Stimulated activated CD4-positive, alpha-beta T cell treated with anti-CD3 and anti-CD28 coated beads, Interleukin-1b, Interleukin-23, amount 100 ng/mL, for 1 hour (primary cell): ENCODE measurements at places on chromosomes 4 and X.

- no peak for DNase-seq
Measured at GRCh38 chrX:107547621-107548020, 80.7 kb upstream of the PRPS1 start.

DNA sequence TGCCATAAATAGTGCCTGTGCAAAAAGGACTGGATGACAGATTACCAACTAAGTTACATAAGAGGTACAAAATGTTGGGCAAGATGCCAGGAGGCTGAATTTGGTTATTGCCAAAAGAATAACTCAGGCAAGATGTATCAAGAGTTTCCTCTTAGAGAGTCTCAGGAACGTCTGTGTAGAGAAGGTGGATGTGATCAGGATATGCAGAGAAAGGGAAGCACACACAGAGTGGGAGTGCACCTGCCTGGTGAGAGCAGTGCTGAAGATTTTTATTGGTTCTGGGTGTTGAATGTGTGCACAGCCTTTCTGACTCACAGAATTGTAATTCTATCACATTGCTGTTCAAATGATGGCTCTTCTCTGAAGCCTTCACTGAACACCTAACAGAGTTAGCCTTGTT lies 156.8 kb upstream of the HS3ST1 start:
- DNase-seq: no peak

- no peak for DNase-seq
Measured at GRCh38 chr4:185411849-185412248, 13.9 kb downstream of the UFSP2 start.

DNA sequence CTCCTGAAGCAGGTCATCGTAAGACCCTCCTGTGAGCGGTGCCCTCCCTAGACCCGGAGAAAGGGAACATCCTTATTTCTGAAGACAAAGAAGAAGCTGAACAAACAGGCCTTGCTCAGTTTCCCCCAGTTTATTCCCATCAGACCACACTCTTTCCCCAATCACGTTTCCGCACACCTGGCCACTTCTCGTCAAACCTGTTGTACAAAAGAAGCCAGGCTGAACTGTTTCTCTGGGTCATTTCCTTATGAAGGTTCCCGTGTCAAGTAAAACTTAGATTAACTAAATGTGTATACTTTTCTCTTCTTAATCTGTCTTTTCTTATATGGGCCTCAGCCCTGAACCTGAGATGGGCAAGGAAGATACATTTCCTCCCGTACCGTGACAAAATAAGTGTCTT lies 111.6 kb upstream of the ENPP6 start:
- DNase-seq: no peak

DNA sequence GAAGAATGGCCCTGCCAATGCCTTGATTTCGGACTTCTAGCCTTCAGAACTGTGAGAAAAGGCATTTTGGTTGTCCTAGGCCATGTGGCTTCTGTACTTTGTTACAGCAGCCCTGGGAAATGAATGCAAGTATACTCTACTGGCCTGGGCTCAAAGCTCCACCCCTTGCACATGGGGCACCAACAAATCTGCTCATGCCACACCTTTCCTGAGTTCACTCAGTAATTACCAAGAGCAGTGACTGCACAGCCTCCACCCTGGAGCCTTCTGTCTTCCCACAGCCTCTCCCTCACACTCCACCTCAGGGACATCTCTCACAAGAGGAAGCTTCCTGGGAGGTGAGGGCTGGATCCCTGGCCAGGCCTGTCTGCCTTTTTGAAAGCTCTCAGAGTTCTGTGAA lies 29.1 kb upstream of the GAB1 start:
- DNase-seq: no peak

GRCh38 chrX:19555683-19556082 lies 40.4 kb upstream of the MAP3K15 start:
- DNase-seq: no peak

GRCh38 chr4:10629394-10629793 lies 55.2 kb downstream of the CLNK start:
- no peak for DNase-seq
